ENCODE measurements at places on chromosomes 3 and 15.

GRCh38 chr15:77653832-77654480, 21.2 kb upstream of the LINGO1 start:
- no peak for DNase-seq

- DNase-seq: no peak
Observed at GRCh38 chr15:42911058-42911592, 9.5 kb downstream of the TTBK2 start.

- no peak for DNase-seq
Observed at GRCh38 chr15:97084650-97085049, 754.1 kb downstream of the NR2F2 start.

GRCh38 chr15:89495638-89496145, 691 bp downstream of the RHCG start:
- no peak for DNase-seq

- DNase-seq: no peak
Observed at GRCh38 chr3:38646062-38646461, 3.4 kb downstream of the SCN5A start.

DNA sequence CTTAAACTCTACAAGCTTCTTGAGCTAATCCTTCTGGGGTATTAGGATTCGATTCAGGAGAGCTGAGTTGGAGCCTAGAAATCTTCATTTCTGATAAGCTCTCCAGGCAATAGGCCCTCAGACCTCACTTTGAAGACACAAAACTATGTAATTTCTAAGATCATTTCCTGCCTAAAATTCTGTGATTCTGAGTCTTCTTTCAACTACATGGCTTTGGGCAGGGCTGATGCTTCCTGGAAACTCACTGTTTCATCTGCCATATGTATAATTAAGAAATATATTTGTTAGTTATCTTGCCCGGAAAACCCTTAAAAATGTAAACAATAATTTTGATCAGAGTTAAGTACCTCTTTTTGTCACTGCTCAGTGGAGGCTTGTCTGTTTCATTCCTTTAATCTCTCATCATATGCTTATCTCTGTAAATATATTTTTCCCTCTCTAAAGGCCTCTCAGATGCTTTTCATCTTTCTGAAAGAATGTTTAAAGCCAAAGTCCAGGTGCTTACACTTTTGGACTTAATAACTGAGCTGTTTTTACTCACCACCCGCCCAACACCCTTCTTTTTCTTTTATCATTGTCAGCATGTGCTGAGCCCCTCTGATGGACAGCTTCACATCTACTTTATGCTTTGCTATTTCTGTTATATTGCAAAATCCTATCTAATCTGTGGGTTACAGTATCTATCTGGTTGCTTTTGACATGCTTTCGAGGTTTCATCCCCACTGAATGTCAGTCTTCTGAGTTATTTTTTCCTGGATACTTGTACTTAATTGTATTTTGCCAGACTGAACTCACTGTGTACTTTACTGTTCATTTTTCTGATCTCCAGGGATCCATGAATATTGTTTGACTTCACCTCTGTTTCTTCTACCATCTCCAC, 38.2 kb downstream of the FILIP1L start:
- DNase-seq: no peak

GRCh38 chr3:170689893-170690660, 104.2 kb upstream of the SLC7A14 start:
- DNase-seq: peak; percentile 50

- DNase-seq: no peak
Observed at GRCh38 chr15:40584191-40584590, 9.9 kb upstream of the KNL1 start.

All from NAMALWA (cell line).